Esophagus muscularis mucosa (tissue), 4 donors: ENCODE measurements at places on chromosomes 2 and 18. TPM values are rescaled to one million over a fixed set of nuclear protein-coding genes. Genes with fewer than 3 reads are reported as not detected.

DNA sequence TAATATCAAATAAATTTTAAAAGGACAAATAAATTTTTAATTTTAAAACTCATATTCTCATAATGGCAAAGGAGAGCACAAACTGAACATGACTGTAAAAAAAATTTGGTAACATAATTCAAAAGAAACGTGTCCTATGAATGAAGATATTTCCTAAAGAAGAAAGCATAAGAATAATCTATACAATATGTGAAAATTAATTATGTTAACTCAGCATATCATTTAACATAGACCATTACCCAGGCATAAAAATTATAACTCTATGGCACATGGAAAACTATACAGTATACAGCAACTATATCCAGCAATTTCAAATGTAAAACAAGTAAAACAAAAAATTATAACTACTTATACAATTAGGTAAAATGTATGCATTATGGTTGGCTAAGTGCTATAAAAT is 288.1 kb downstream of the SUCLG1 start:
- no peak for DNase-seq
- no peaks in the 10 kb centered on the region for H3K4me1 ChIP-seq
- no peaks in the 10 kb centered on the region for H3K27me3 ChIP-seq
- no peak overlapping the region for H3K27ac ChIP-seq

DNA sequence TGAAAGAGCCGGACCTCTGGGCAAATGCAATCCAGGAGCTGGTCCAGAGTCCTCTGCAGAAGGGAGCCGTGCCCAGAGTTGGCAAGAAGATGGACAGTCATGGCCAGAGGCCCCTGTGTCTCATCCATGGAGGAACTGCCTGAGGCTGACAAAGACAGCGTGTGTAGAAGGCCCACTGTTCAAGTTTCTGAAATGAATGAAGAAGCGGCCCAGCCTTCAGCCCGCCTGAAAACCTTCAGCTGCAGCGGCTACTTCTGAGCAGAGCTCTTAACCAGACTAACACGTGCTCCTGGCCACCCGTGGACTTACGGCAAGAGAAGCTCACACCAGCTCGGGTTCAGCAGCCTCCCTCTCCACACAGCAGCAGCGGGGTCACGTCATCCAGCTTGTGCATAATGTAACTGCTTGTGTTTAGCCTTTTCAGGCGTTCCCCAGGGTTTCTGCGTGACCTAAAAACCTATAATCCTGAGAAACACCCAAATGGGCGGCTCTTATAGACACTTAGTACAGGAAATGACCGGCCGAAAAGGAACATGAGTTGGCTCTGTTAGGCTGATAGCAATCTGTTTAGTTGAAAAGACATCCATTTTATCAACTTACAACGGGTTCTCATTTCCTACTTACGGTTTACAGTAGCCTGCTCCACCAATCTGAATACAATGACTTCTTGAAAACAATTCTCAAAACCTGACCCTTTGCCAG is at the start of gene FAM124B:
Gene FAM124B, minus strand, starts transcription at position 467 of the 702 bp plus-strand sequence. Its CDS starts 339 bp downstream, at position 128.
- H3K27ac ChIP-seq: peak within 1 kb of the TSS; percentile 65
- DNase-seq: peak; percentile 95
- H3K4me3 ChIP-seq: peak within 1 kb of the TSS; percentile 46
- no peaks in the 10 kb centered on the region for H3K27me3 ChIP-seq
- H3K36me3 ChIP-seq: no peaks in the 10 kb centered on the region

DNA sequence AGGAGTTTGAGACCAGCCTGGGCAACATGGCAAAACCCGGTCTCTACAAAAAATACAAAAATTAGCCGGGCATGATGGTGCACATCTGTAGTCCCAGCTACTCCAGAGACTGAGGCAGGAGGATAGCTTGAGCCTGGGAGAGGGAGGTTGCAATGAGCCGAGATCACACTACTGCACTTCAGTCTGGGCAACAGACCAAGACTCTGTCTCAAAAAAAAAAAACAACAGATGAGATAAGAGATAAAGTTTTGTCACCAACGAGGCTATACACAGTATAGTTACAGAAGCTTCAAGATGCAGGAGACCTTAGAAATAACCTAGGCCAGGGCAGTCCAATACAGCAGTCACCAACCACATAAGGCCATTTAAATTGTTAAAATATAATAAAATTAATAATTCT is 9.4 kb downstream of the FAM124B start:
- no peak for DNase-seq
- H3K27ac ChIP-seq: no peak overlapping the region
- H3K4me1 ChIP-seq: peaks cover 7% of the 10 kb centered on the region
- no peaks in the 10 kb centered on the region for H3K27me3 ChIP-seq
- no peak overlapping the region for H3K4me3 ChIP-seq

The RNF152 gene
- total RNA-seq: 10.2 TPM

The TMEFF2 gene
- total RNA-seq: 1.7 TPM

- H3K4me1 ChIP-seq: no peaks in the 10 kb centered on the region
- no peak overlapping the region for H3K4me3 ChIP-seq
- H3K27ac ChIP-seq: no peak overlapping the region
These were observed 149.8 kb upstream of the DCC start for GRCh38 chr18:52190195-52190594.

- no peak for DNase-seq
- H3K4me1 ChIP-seq: no peaks in the 10 kb centered on the region
- no peaks in the 10 kb centered on the region for H3K27me3 ChIP-seq
- no peak overlapping the region for H3K27ac ChIP-seq
- H3K4me3 ChIP-seq: no peak overlapping the region
These were observed 7.2 kb upstream of the ABCB11 start for GRCh38 chr2:169038338-169038757.

The MARCHF4 gene
- total RNA-seq: not detected

The GLI2 gene
- 7.1 TPM for total RNA-seq

The LPIN1 gene
- total RNA-seq: 77.0 TPM

The PKDCC gene
- total RNA-seq: 198 TPM

The UBE2E3 gene
- 38.9 TPM for total RNA-seq

DNA sequence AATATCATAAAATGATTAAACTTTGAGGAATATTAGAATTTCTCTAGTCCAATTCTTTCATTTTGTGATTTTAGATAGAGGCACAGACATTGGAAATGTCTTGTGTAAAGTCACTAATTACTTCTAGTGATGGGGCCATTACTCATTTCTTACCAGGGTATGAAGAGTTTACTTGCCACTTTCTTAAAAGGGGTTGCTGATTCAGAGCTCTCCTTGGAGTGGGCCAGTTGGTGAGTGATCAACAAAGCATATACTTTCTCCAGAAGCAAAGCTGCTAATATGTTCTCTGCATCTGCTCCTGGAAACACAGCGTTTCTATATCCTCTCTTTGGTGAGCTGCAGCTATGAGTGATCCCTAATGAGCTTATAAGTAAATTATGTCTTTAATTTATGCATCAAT is 408.9 kb upstream of the LRATD1 start:
- no peak overlapping the region for H3K4me3 ChIP-seq
- no peak overlapping the region for H3K27ac ChIP-seq
- DNase-seq: no peak
- no peaks in the 10 kb centered on the region for H3K4me1 ChIP-seq
- no peaks in the 10 kb centered on the region for H3K36me3 ChIP-seq
- H3K27me3 ChIP-seq: no peaks in the 10 kb centered on the region

The TUBB8B gene
- total RNA-seq: not detected

DNA sequence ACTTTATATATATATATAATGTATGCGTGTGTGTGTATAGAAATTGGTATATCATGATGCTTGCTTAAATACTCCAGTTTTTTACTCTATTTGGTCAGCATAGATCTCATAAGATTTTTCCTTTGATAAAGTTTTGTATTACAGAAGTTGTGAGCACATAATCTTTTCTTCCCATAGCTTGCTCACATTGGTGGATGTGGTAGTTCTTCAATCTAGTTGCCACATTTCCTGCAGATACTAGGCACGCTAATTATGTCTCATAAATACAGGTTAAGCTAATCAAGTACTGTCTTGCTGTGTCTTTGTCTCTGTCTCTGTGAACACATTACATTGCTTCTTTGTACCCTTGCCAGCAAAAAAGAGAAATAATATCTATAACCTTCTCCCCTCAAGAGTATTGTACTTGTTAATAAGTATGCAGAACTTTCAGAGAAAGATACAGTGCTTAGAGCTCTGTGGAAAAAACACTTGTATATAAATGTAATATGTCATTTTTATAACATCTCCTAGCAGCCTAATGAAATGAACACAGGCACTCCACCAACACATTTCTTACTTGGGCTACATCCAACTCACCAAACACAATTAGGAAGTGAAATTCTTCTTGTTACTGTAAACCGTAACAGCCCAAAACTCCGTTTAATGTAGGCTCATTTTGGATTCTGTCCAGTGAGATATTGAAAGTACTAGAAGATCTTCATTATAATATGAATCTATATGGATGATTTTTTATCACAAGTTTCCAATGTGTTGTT is 306.7 kb upstream of the SLC8A1 start:
- no peaks in the 10 kb centered on the region for H3K36me3 ChIP-seq
- H3K27ac ChIP-seq: no peak overlapping the region
- H3K4me3 ChIP-seq: peak overlapping the region; percentile 14
- DNase-seq: no peak
